ENCODE measurements at places on chromosomes 7 and 10.

- DNase-seq, result no peak
Observed at GRCh38 chr10:98391065-98391464, 23.9 kb downstream of the PYROXD2 start.

DNA sequence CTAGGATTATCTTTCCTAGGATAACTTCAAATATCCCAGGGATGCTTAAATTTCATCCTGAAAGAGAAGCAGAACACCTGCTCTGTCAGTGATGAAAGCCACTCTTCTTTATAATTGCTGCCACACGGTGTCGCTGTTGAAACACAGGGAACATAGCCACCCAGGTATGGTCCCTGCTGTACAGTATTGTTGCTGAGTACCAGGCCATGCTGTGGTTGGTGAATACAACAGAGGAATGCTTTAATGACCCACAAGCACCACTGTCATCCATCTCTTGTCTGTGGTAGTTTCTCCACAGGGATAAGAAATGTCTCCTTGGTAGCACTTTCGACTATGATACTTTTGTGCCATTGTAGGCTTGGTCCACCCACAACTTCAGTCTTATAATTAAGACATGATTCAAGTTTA is 70.6 kb upstream of the STARD3NL start:
- DNase-seq, result peak; percentile 73

GRCh38 chr10:33800986-33801385 is 466.5 kb upstream of the NRP1 start:
- DNase-seq, result no peak

- peak; percentile 7 for DNase-seq
Observed at GRCh38 chr10:9596368-9596920, 1421.2 kb upstream of the CELF2 start.

DNA sequence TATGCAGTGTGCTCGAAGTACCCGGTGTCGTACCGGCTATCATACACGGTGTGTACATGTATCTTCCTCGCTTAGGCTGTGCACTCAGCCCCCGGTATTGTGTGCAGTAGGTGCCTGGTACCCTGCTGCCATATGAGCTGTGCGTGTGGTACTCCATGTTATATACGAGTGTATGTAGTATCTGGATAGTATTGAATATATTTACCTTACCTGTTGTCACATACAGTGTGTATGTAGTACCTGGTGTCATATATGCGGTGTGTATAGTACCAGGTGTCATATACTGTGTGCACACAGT is 1.2 kb downstream of the ZMYND11 start:
- DNase-seq, result no peak

- DNase-seq, result no peak
Observed at GRCh38 chr7:31997423-31997822, 72.8 kb downstream of the PDE1C start.

- DNase-seq, result no peak
Observed at GRCh38 chr10:27949528-27950241, 49.2 kb downstream of the ODAD2 start.

- DNase-seq, result no peak
Observed at GRCh38 chr10:131702531-131703356, 198.1 kb upstream of the PPP2R2D start.

GRCh38 chr7:151865070-151865670 is 11.7 kb downstream of the PRKAG2 start:
- DNase-seq, result no peak

- DNase-seq, result no peak
Observed at GRCh38 chr7:128827248-128827958, 2.8 kb upstream of the FLNC start.

DNA sequence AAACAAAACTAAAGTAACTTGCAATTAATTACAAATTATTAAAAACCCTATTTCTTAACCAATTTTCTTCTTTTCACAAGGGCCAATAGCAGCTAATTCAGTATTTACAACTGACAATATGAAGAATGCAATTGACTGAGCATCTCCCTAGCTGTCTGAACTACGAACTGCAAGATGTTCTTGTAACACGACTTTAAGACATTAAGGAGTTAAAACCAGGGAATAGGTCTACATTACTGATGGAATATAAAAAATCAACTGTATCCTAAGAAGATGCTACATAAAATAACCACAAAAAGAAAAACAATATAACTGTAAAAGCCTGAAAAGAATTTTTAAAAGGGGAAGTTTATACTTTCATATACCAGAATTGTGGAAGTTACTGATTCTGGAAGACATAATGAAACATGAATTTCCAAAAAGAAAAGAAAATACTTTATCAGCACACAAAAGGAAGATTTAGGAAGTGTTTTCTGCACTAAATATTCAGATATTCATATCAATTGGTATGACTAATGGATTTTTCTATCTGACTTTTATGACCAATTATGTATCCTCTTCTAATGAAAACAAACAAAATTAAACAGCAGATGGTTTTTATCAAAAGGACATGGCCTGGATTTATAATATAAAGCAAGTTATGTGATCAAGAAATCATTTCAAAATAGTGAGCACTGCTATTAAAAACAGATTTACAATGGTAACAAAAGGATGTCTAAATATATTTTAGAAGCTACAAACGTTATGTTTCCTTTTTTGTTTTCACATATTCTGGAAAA is 1.6 kb downstream of the GPR22 start:
- DNase-seq, result peak; percentile 54

DNA sequence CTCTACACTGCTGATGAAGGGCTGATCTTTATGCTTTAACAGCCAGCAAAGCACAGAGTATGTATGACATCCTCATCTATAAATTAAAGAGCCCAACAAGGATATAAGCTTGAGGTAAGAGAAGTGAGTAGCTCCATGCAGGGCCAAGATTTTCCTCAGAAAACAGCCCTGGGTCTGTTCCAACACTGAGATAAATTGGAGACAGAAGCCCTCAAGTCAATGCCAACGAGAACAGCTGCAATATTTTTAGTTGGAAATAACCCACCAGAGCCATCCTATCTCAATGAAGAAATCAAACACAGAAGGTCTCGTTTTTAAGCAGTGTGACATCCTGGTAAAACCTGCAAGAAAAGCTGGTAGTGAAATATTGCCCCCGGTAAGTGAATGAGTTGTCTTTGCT is 297.0 kb upstream of the AUTS2 start:
- DNase-seq, result no peak

DNA sequence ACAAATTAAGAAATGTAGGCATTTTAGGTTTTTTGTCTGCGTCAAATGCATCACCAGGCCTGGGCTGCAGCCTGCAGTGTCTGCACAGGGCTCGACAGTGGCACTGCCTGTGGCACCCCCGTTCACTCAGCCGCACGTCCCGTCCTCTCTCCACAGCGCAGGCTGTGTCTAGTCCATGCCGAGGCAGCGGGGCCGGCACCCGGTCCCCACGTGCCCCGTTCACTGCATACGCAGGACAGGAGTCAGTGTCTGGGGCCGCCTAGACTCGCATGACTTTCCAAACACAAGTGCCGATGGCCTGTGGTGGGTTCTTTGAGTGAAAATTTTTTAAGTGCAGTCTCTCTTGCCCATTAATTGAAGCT is 446.4 kb downstream of the PTPRN2 start:
- no peak for DNase-seq

DNA sequence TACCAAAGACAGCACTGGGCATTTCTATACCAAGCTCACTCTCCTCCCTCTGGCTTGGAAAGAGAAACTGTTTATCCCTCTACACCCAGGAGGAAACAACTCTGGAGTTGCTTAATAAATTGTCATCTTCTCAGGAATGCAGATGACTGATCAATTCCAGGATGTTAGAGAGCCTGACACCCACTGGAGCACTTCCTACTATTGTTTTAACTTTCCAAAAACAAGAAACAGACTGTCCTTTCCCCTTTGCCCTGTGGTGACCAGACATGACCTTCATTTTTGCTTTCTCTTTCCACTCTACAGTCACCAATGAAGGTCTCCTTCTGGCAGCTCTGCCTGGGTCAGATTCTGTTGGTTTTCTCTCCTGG is 19.6 kb downstream of the GIMAP4 start:
- DNase-seq, result no peak

DNA sequence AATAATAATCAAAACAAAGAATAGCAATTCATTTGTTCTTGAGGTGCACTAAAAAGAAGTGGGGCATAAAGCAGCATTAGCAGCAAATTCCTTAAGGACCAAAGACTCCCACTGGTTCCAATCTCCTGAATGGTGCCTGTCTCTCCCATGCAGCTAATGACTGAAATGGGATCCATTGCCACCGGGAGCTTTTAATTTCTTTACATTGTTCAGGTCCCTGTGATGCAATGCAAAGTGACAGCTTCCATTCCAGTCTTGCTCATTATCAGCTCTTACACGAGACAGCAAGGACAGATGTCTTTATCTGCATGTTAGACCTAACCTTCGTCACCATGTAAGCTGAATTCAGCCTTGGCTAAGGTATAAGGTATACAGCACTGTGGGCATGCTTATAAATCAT is 148.1 kb downstream of the POU6F2 start:
- DNase-seq, result no peak

GRCh38 chr7:110170841-110171240 is 920.1 kb upstream of the LRRN3 start:
- no peak for DNase-seq

DNA sequence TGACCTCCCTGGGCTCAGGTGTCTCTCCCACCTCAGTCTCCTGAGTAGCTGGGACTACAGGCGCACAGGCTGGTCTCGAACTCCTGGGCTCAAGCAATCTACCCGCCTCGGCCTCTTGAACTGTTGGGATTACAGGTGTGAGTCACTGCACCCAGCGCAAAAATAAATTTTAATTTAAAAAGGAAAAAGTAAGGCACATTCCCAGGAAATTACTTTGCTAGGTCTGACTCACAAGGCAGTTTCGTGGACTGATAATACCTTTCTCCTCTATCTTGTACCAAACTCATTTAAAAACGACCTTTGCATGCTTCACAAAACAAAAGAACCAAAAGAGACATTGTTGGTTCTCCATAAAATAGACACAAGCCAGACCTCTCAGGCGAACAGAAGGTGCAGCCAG is 29.7 kb downstream of the PARP12 start:
- DNase-seq, result no peak

DNA sequence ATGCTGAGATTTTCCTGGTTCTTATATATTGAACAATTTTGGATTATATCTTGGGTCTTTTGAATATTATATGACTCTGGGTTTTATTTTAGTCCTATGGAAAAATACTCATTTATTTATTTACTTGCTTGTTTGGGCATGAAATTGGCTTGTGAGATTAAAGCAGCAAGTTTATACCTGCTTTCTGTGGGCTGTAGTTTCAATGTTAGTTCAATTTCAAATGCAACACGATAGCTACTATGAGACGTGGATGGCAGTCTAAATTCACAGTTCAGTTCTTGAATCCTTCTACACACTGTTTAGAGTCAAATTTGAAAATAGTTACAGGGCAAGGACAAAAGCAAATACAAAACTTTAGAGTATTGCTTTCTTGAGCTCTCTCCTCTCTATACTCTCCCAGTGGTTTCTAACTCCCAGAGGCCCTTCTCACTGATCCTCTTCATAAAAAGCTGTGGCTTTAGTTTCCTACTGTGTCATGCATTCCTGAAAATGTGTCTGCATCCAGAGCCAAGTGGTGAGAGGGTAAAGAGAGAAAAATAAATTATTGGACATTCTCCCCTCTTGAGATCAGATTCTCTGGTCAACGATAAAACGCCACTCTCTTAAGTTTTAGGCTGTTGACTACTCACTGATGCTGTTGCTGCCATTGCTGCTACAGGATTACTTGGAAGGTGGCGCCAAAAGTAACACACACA is 34.4 kb downstream of the POLR1F start:
- no peak for DNase-seq

Data from Ammon's horn (tissue), 1 donor.